ENCODE measurements at places on chromosomes 5 and 9.
A peak's percentile ranks its signal among the peaks of the same experiment; 100 is the strongest.

- no peak for DNase-seq
Measured at GRCh38 chr9:89400403-89401116, 82.3 kb downstream of the SECISBP2 start.

DNA sequence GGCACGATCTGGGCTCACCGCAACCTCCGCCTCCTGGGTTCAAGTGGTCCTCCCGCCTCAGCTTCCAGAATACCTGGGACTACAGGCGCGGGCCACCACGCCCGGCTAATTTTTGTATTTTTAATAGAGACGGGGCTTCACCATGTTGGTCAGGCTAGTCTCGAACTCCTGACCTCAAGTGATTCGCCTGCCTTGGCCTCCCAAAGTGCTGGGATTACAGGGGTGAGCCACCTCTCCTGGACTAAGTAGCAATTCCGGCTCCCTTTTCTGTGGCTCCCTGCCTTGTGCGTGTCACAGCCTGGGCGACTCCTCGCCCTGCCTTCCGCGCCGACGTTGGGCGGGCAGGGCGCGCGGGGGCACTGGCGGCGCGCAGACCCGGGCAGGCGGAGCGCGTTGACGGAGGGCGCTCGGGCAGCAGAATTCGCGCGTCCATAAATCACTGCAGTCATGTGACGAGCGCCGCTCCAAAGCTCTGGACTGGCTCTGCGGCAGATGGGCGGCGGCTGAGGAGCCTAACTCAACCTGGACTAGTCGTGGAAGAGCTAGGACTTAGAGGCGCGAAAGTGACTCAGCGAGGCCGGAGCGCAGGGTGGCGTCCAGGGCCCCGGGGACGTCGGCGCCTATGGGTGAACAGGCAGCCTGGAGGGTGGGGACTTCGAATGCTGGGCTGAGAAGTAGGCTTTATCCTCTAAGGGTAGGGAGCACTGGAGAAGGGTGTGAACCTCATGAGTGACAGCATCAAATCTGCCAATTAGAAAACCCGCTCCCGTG, 1.4 kb upstream of the CIZ1 start:
- peak; percentile 91 for DNase-seq

GRCh38 chr5:10030219-10030831, 219.4 kb downstream of the ATPSCKMT start:
- DNase-seq, result no peak

DNA sequence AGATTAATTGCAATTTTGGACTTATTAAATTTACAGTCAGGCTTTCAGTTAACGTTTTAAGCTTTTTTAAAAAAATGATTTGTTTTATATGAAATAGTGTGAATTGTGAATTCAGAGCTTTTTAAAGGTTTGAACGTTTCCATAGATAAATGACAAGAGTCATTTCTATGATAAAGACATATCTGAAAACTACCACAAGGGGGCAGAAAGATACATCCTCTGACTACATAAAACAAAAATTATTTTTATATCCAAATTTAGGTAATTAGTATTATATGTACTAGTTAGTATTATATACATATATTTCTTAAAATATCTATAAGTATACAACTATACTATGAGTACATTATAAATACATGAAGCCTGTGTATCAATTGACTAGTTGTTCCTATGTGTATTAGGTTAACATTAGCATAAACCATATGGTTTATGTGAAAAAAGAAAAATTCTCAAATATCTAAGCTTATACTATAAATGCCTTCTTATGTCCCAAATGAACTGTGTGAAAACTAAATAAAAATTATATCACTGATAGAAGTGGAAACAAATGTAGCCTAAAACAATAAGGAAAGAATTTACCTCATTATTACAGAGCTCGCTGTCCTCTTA, 155.2 kb downstream of the MEF2C start:
- DNase-seq, result no peak

- no peak for DNase-seq
Measured at GRCh38 chr5:58410441-58410840, 49.4 kb downstream of the PLK2 start.

- DNase-seq, result peak; percentile 42
Measured at GRCh38 chr9:89891591-89892304, 286.9 kb downstream of the GADD45G start.

- no peak for DNase-seq
Measured at GRCh38 chr5:143220748-143221251, 182.7 kb downstream of the NR3C1 start.

DNA sequence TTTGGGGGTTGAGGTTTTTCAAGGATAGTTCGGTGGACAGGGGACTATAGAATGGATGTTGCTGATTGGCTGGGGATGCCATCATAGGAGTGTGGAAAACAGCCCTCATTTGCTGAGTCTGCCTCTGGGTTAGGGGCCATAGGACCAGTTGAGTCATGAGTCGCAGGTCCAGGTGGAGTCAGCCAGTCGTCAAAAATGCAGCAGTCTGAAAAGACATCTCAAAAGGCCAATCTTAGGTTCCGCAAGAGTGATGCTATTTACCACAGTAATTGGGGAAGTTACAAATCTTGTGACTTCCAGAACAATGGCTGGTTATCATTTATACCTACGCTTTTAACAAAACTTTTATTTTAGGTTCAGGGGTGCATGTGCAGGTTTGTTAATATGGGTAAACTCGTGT, 276.0 kb upstream of the DMRT1 start:
- DNase-seq, result no peak

DNA sequence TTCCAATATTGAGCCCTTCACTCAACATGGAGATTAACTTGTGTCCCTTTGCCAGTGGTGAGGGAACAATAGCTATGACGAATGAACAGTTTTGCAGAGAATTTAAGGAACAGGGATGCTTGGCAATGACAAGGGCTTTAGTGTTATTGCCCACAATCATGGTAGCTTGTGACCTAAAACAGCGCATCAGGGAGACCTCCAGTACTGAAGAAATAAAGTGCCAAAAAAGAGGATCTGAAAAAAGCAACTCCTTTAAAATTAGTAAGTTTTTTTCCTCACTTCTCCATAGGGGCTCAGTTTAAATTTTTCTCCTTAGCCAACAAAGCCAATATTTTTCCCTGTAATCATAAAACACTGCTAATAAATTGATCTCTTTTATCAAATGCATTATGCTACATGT, 41.8 kb upstream of the PAM start:
- no peak for DNase-seq

- DNase-seq, result peak; percentile 66
Measured at GRCh38 chr5:137619191-137619870, 116.6 kb downstream of the KLHL3 start.

DNA sequence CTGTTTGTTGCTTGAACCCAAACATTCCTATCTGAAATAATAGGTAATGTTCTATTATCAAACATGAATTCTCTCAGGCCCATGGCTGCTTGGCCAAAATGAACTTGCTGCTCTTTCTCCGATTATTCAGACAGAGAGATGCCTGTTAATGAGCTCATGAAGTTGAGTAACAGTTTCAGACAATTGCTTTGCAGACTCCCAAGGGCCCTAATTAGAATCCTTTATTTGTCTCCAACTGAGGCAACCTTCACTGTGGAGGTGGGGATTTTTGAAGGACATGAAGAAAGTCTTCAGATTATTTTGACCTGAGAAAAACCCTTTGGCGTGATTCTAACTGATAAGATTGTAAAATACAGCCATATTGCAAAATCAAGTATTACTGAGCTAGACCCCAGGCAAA, 466.7 kb downstream of the NFIB start:
- no peak for DNase-seq

GRCh38 chr9:128892221-128892921, 10.4 kb downstream of the LRRC8A start:
- peak; percentile 92 for DNase-seq

- no peak for DNase-seq
Measured at GRCh38 chr5:34474573-34475021, 181.5 kb upstream of the RAI14 start.

DNA sequence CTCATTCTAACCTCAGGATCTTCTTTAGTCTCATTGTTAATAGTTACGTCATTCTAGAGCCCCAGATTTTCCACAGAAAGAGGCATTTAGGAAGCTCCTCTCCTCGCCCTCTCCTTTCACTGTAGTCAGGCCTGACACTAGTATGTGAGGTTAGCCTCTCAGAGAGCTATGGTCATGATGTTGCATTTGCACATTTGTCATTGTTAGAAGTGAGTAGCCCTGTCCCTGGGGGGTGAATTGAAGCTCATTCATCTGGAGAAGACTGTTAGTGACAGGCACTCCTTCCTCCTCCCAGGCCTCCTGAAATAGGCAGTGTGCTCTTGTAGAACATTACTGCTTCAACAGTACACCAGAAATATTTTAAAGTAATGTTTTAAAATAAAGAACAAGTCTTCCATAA, 26.6 kb upstream of the LRRTM2 start:
- DNase-seq, result no peak

DNA sequence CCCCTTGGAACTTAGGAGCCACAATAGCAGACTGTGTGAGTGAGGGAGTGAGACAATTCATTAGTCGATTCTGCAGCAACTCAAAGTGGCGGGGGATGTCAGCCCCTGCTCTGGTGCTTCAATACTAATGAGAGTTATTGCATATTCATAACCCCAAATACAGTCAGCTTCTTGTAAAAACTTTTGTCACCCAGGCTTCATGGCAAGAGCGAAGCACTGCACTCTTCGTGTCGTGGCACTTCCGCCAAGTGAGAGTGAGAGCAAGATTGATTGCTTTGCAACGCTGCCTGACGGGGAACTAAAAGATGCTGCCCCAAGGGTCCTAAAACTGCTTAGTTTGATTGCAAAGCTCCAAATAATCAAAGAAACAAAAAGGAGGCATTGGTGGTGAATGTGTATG, 150.9 kb downstream of the NR2F1-AS1 start:
- DNase-seq, result no peak

DNA sequence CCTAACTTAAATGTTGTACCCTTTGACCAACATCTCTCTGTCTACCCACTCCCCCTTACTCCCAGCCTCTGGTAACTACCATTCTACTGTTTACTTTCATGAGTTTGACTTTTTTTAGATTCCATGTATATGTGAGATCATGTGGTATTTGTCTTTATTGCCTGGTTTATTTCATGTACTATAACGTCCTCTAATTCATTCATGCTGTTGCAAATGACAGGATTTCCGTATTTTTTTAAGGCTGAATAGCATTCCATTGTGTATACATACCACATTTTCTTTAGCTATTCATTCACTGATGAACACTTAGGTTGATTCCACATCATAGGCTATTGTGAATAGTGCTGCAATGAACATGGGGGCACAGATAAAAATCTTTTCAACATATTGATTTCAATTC, 11.8 kb upstream of the NDUFB6 start:
- DNase-seq, result no peak

DNA sequence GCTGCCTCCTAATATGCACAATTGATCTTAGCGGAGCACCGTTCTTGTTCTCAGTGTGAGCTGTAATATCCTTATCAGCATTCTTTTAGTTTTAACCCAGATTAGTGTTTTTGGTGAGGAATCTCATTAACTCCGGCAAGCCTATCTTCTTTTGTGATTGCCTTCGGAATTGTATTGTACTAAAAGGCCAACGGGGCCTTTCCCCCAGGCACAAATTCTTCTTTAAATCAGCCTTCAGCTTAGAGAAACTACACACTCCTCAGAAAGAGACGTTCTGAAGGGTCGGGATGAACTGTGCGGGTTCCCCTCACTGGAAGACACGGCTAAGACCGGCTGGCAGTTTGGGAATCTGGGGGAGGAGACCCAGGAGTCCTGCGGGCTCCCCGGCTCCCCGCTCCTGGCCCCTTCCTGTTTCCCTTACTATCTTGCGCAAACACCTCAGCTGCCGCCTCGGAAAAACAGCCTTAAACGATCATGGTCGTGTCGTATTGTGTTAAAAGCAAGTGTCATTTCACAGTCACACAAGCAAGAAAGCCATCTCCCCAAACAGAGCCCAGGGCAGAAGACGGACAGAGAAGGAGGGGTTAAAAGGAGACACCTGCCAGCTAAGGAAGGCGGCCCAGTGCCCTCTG, 353.1 kb upstream of the IRX2 start:
- no peak for DNase-seq
